ENCODE measurements at places on chromosomes 5 and 9.
A peak's percentile ranks its signal among the peaks of the same experiment; 100 is the strongest.

DNA sequence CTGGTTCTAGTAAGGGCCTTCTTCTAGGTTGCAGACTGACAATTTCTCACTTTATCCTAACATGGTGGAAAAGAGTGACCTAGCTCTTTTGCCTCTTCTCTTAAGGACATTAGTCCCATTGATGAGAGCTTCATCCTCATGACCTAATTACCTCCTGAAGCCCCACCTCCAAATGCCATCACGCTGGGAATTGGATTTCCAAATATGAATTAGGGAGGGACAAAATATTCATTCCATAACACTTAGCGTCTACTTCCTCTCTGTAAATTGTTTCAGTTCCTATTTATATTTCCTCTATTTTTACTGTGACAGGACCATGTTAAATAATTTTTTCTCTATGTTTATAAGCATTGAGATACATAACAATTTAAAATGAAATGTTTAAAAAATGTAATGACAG, 408.8 kb downstream of the CDH10 start:
- DNase-seq: no peak

DNA sequence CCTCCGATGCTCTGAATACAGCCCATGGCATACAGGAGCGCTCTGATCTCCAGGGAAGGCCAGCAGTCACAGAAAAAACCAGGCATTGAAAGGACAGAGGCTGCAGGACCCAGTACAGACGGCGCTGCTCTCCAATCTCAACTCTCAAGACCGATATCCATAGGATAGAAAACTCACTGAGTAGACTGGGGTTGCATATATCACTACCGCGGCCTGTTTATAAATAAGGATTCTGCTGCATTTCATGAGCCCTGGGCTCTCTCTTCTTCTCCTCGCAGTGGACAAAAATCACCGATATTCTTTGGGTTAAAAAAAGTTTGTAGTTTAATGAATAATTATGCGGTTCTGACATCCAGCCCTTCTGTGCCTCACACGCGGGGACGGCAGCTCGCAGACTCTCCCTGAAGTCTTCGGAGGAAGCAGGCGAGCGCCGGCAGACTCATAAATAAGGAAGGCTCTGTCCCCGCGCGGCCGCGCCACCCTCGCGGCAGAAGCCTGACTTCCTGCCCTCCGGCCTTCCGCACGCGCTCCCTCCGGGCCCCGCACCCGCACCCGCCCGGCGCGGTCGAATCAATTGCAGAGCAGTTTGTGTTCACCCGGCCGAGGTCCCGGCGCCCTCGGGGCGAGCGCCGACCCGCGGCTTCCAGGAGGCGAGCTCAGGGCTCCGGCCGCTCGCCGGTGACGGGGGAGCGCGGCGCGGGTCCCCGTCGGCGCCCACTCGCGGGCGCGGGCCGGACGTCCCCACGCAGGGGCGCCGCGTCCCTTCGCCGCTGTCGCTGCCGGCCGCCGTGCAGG, at the start of gene FAM78A:
TSS of gene FAM78A (minus strand) at position 417 of the 795 bp plus-strand sequence. CDS start at position 86, 331 bp downstream.
- DNase-seq: no peak

- DNase-seq: no peak
These were observed 426.6 kb downstream of the ARHGEF28 start for GRCh38 chr5:74052441-74053221.

- no peak for DNase-seq
These were observed 54.7 kb downstream of the SREK1 start for GRCh38 chr5:66198837-66199236.

DNA sequence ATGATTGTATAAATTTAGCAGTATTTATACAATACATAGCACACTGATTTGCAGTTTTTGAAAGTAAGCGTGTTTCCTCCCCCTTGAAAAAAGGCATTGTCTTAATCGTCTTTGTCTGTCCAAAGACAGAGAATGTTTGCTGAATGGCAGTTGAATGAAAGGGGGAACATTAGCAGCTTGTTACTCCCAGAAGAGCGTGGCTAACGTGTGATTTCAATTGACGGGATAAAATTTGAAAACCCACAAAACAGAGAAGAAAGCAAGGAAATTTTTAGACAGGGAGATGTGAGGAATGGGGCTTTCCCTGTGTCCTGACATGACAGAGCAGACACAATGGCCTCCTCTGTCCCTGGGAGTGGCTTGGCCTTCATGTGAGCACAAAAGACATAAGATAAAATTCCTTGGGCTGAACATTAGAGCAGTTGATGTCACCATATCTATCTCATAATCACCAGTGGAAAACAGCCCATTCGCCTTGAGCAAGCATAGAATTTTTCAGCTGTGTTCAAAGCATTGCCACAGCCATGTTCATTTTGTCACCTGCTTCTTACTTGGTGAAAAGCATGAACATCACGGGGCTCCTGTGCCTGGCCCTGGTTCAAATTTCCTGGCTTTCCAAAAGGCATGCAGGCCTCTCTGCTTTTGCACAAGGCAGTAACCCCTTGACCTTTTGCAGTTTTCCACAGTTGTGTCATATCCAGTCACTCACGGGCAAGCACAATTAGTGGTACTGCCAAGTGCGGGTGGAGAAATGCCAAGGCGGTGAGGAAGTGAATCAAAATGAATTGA, 126.9 kb downstream of the TLE1 start:
- no peak for DNase-seq

DNA sequence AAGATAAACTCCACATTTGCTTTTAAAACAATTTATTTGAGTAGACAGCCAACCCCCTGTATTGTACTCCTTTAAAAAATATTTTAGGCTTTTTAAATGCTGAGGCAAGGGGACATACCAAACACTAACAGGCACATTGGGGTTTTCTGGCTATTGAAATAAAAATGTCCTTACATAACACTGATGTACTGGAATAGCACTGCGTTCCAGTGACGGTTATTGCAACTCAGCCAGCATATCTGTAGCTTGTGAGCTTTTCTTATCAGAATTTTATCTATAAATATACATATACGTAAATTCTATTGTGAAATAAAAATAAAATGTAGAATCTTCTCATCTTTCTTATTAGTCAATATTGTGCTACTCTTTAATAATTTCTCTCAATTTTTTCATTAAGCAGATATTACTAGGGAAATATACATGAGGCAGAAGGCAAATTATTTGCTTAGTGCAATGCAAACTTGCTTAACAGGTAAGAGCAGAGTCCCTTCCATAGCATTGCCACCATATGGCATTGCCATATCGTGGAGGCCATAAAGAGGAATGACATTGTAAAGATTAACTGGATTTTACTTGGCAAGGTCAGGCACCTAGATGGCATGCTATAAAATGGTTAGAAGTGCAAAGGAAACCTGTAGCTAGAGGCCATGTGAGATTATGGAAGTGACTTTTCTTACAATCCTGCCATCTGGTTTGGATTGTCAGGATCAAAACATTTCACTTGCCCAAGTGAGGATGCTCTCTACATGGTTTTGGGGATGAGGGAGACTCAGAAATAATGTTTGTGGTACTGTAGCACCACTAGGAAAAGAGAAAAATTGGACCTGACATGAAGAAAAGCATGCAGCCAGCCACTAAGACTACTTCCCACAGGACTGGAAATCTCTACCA, 94.8 kb upstream of the CDKN2B start:
- no peak for DNase-seq

DNA sequence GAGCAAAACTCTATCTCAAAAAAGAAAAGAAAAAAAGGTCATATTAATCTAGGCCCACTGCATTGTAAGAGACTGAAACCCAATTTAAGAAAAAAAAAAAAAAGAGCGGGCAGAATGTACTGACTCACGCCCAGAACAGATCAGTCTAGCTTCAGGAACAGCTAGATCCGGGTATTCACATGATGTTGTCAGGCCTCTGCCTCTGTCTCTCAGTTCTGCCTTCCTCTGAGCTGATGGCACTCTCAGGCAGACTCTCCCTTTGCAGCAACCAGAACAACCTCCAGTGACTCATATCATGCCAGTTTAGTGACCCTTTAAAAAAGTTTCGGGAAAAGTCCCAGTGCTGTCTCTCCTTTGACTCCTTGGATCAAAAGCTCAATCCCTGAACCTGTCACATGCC, 53.0 kb downstream of the NEURL1B start:
- DNase-seq: no peak

- no peak for DNase-seq
These were observed 102.5 kb upstream of the GABRP start for GRCh38 chr5:170681013-170681433.

DNA sequence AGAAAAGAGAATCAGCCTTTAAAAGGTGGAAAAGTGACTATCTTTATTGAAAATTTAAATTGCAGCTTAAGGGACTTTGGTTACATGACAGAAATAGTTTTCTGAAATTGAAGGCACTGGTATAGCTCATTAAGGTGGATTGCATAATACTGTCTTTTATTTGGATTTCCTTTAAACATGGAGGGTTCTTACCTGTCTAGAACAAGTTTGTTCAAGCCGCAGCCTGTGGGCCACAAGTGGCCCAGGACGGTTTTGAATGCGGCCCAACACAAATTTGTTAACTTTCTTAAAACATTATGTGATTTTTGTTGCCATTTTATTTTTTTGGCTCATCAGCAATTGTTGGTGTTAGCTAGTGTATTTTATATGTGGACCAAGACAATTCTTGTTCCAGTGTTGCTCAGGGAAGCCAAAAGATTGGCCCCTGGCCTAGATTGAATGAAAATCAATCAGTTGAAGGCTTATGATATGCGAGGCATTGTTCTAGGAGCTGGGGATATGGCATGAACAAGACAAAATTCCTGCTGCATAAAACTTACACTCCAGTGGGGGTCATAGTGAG, 18.0 kb downstream of the NNT start:
- no peak for DNase-seq

- DNase-seq: no peak
These were observed 102.4 kb upstream of the RFX3 start for GRCh38 chr9:3628239-3628638.

DNA sequence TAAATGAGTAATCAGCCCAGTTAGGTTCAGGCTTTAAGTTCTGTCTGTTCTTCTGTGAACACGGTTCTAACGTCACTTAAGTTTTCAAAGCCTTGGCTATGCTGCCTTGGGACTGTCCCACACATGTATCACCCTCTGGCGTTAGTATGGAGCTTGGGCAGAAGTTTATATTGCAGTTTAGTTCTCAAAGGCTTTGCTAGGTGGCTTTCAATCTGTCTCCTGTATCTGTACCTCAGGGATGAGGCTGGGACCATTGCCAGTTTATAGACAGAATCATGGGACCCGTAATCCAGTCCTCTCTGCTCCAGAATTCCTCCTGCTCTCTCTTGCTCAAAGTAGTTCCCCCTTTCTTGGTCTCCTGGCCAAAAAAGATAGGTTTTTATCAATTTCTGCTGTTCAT, 12.1 kb downstream of the C9orf40 start:
- no peak for DNase-seq

DNA sequence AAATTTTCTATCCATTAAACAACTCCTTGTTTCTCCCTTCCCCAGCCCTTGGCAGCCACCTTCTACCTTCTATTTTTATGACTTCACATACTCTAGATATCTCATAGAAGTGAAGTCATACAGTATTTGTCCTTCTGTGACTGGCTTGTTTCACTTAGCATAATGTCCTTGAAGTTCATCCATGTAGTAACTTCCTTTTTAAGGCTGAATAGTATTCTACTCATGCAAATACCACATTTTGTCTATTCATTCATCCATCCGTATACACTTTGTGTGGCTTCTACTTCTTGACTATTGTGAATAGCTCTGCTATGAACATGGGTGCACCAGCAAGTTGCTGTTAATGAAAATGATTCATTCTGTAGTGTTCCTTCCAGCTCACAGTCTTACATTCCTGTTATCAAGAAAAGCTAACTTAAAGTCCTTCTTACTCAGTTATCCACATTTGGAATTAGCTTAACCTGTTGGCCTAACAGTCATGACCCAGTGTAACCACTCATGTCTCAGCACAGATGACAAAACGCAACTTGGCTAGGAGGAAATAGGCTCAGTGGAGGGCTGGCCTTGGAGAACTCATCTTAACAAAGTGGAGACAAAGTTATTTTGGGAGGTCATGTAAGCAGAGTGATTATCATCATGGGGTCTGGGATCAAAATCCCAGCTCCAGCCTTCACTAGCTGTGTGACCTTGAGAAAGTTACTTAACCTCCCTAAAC, 129.7 kb upstream of the MAP3K1 start:
- DNase-seq: no peak

GRCh38 chr5:91150234-91150633, 232.9 kb downstream of the ARRDC3 start:
- DNase-seq: no peak

GRCh38 chr9:100445161-100445902, 18.4 kb downstream of the MSANTD3 start:
- no peak for DNase-seq

GRCh38 chr9:125649315-125649714, 57.7 kb downstream of the MAPKAP1 start:
- peak; percentile 23 for DNase-seq

DNA sequence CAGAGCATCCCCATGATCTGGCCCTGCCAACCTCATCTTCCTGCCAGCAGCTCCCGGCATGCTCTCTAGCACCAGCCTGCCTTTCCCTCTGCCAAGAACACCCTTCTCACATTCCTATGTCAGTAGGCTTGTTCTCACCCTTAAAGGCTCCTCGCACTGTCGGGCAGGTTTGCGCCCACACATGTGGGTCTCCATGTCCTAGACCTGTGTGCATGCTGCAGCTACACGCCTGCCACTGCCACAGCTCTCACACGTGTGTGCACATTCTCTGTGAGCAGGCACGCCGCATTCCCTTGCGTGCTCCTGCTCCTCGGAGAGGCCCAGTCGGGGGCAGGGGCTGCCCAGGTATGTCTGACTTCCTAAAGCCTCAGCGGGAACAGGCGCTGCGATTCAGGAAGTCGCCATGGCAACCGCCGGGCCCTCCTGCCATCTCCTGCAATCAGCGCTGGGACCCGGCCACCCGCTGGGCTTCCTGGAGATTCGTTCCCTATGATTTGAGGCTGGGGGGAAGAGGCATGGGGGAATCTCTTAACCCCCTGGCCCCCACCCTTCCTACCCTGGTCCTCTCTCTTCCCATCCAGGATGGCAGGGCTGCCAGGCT, 28.1 kb downstream of the NDUFA8 start:
- no peak for DNase-seq

- no peak for DNase-seq
These were observed 89.1 kb upstream of the COL5A1 start for GRCh38 chr9:134552349-134552990.

- no peak for DNase-seq
These were observed 204.8 kb upstream of the S1PR3 start for GRCh38 chr9:88786291-88787079.

GRCh38 chr5:168159425-168159824, 132.0 kb upstream of the WWC1 start:
- DNase-seq: no peak

DNA sequence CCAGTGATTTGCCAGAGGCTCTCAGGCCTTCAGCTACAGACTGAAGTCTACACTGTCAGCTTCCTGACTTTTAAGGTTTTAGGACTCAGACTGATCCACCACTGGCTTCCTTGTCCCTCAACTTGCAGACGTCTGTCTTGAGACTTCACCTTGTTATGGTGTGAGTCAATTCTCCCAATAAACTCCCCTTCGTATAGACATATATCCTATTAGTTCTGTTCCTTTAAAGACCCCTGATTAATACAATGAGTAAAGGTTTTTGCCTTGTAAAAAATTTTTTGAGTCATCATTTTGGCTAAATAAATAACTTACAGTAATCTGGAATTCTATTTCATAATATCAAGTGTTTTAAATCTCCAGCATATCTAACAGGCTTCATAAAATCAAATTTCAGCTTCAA, 956.3 kb upstream of the CDH6 start:
- no peak for DNase-seq

Data from stimulated activated CD4-positive, alpha-beta T cell treated with anti-CD3 and anti-CD28 coated beads, Interleukin-1b, Interleukin-23, amount 100 ng/mL, for 24 hours (primary cell).